ENCODE measurements at places on chromosomes 6 and 20. TPM values are rescaled to one million over a fixed set of nuclear protein-coding genes. Genes with fewer than 3 reads are reported as not detected.

Gene BPIFB1
- total RNA-seq: 0.56 TPM

Gene NKX2-4
- total RNA-seq: 1.1 TPM

Gene AIF1
- not detected for total RNA-seq

Gene PTCRA
- total RNA-seq: not detected

Gene GDAP1L1
- total RNA-seq: not detected
